ENCODE measurements at places on chromosomes 16 and 17.

GRCh38 chr17:51739245-51739886 is 419.1 kb downstream of the CA10 start:
- no peak for DNase-seq

DNA sequence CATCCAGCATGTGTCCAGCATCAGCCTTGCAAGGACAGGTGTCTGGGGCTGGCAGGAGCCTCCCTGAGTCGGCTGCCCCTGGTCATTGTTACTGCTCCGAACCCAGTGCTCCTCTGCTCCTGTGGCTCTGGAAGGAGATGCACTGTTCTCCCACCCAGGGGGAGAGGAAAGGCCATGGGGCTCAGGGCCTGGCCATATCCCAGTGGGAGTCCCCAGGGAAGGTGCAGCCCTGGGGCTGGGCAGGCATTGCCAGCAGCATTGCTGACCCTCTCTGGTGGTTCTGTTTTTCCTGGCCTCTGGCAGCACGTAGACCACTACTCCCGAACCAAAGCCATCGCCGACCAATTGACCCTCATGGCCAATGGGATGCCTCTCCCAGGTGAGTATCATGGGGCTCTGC is 9.6 kb downstream of the SDR42E2 start:
- no peak for DNase-seq

DNA sequence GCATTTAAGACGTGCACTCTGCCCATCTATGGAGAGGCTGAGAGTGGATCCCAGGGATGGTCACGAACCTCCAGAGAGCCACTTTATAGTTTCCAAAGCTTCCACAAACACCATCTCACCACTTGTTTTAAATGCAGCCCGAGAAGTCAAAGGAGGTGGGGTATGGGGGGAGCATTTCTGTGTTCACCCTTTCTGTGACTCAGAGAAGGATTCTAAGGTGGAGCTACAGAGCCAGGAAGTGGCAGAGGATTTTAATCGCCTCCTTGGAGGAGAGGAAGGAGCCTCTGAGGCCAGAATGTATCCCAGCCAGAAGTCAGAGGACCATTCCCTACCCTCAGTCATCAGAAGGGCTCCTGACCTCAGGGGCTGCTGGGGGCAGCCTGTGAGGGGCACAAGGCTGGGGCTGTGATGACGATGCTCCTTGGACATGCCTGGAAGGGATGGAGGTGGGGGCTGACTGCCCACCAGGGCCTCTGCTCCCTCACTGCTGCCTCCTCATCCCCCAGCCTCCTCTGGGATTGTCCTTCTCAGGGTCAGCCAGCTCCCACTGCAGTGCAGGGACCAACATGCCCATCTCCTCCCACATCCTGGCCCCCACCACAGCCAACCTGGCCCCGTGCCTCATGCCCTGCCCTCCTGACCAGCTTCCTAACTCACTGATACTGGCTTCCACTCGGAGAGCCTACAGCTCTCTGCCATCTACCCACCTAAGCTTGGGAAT is 2.8 kb downstream of the XYLT2 start:
- DNase-seq = no peak

GRCh38 chr17:12918142-12918541 is 99.7 kb downstream of the ELAC2 start:
- DNase-seq = no peak

DNA sequence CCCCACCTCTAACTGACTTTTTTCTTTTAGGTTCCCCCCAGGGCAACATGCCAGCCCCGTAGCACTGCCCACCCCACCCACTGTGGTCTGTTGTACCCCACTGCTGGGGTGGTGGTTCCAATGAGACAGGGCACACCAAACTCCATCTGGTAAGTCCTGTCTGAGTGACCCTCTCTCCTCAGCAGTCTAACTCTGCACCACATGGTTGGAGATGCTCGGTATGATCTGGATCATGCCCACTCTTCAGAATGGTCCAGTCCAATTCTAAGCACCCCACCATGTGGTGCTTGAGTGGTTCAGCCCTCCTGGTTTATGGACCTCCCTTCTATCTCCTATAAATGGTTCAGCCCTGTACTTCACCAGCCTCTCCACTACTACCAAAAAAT is 5.9 kb downstream of the KDM6B start:
- peak; percentile 91 for DNase-seq

GRCh38 chr16:67470359-67470758 is 10.6 kb downstream of the ATP6V0D1 start:
- no peak for DNase-seq

- no peak for DNase-seq
Observed at GRCh38 chr16:31265329-31266245, 5.8 kb downstream of the ITGAM start.

- peak; percentile 83 for DNase-seq
Observed at GRCh38 chr17:6450926-6451832, 6.9 kb downstream of the PIMREG start.

GRCh38 chr16:76441876-76442275 is 164.7 kb downstream of the CNTNAP4 start:
- no peak for DNase-seq

DNA sequence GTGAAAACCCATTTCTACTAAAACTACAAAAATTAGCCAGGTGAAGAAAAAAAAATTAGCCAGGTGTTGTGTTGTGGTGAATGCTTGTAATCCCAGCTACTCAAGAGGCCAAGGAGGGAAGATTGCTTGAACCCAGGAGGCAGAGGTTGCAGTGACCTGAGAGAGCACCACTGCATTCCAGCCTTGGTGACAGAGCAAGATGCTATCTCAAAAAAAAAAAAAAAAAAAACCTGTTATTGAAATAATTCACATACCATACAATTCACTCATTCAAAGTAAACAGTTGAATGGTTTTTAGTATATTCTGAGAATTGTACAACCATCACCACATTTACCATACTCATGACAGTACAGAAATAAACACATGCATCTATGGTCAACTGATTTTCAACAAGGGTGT is 31.0 kb downstream of the ZNRF1 start:
- no peak for DNase-seq

DNA sequence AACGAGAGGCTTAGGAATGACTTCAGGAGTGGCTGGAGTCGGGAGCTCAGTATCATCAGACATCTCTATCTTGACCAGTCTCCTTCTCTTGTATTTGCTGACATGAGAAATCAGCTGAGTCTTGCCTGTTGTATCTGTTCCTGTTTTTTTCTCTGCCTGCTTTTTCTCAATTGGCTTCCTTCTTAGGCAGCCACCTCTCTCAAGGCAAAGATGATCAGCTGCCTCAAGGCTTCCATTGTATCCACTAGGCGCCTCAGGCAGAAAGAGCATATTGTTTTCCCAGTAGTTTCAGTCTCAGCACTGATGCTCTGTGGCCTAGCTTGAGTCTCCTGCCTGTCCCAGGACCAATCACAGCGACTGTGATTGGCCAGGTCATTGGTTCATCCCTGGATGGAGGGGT is 306.2 kb downstream of the CPPED1 start:
- no peak for DNase-seq

DNA sequence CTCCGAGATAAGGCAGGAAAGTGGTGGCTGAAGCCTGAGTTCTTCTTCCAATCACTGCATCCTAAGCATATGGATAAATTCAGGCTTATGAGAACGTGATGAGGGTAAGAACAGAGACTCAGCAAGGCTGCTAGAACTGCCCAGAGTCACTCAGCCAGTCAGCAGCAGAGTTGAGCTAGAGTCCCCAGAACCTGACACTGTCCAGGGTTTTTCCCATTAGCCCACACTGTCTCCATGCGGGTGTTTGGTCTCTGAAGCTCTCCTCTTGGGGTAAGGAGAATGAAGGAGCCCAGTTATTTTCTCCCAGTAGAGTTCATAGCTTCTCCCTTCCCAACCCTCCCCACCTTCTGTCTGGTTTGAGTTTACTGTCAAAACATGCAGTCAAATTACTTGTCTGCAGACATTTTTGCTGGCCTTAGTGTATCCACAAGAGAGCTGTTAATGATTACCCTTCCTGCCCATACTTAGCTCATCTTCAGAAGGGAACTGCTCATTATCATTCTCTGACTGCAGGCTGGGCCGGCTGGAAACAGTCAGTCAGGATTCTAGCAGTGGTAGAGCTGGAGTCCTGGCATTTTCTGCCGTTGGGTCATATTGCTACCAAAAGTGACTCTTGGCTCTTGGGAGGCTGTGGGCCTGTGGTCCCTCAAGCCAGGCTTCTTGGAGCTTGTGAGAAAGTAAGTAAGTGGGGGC is 460.0 kb downstream of the HS3ST3B1 start:
- DNase-seq = no peak

GRCh38 chr17:3690094-3690715 is 5.8 kb downstream of the P2RX5 start:
- DNase-seq = no peak

Measured in OCI-M1 (cell line).